ENCODE measurements at places on chromosomes 3 and 15. TPM values are rescaled to one million over a fixed set of nuclear protein-coding genes. Genes with fewer than 3 reads are reported as not detected.

The TRPM1 gene
- total RNA-seq, result not detected

The TBC1D2B gene
- total RNA-seq, result 75.5 TPM

The TTLL13 gene
- total RNA-seq, result not detected

The P2RY14 gene
- not detected for total RNA-seq

The LYZL4 gene
- not detected for total RNA-seq

The GOLGA8G gene
- total RNA-seq, result not detected

The TIMP4 gene
- 9.8 TPM for total RNA-seq

The DAZL gene
- not detected for total RNA-seq

The P3H2 gene
- total RNA-seq, result 4.6 TPM

The GP5 gene
- 0.17 TPM for total RNA-seq

The CPNE4 gene
- not detected for total RNA-seq

The FBXO40 gene
- total RNA-seq, result not detected

The CNTN4 gene
- 0.51 TPM for total RNA-seq

The MKRN3 gene
- total RNA-seq, result under 0.01 TPM

All from fibroblast of lung (primary cell).